ENCODE measurements at places on chromosomes 5 and 9.

DNA sequence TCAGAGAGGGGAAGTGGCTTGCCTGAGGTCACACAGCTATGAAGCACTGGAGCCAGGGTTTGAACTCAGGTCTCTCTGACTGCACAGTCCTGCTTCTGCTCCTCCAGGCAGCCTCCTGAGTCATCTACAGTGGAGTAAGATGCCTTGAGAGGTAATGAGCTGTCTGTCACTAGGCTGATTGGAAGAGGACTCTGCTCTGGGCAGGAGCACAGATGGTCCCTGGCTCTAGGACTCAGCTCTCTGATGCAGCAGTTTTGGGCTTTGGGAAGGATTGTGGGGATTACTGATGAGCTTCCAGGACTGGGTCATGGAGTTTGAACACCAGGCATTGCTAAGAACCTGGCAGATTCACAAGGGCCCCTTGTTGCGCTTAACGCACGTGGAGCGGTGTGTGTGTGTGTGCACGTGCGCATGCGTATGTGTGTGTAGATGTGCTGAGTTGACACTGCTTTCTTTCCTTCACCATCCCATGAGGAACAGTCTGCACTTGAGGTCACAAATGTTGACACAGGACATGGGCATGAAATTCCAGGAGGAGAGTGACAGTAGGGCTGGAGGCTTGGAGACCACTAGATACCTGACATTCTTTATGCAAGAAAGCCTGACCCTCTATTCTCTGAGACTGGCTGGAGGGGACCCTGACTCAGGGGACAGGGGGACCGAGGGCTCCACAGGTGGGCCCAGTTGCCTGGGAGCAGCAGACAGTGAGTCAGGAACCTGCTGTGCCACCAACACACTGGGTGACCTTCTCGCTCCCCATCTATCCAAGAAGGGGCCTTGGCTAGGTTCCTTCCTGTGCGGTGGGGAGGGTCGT lies 170.5 kb downstream of the RGS3 start:
- DNase-seq: no peak

GRCh38 chr5:53934151-53934820 lies 373.8 kb downstream of the NDUFS4 start:
- no peak for DNase-seq

GRCh38 chr5:180974612-180975315 lies 13.9 kb upstream of the BTNL3 start:
- peak; percentile 17 for DNase-seq

- DNase-seq: no peak
Measured at GRCh38 chr5:163350083-163350482, 87.3 kb upstream of the CCNG1 start.

DNA sequence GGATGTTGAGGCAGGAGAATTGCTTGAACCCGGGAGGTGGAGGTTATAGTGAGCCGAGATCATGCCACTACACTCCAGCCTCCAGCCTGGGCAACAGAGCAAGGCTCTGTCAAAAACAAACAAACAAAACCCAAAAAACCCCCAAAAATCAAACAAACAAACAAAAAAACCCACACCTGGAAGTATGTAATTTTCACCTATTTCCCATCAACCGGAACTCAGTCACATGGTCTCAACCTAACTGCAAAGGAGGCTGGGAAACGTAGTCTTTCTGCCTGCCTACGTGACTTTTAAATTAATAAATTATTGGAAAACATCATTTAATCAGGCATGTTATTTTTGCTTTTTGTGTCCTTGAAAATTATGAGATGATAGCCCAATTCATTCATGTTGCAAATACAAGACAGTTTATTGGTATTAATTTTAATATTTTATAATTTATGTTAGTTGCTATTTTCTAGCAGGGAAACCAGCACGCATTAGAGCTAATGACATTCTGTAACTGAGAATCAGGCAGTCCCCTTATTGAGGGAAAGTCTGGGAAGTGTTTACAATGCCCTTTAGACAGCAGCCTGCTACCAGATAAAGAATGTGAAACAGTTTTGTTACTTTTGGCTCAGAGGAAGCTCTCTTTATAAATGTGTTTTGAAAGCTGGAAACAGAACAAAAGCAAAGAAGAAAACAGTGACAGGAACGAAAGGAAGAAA lies 110.3 kb downstream of the NXNL2 start:
- DNase-seq: no peak

- DNase-seq: no peak
Measured at GRCh38 chr9:134688231-134688630, 46.6 kb downstream of the COL5A1 start.

GRCh38 chr5:147170603-147171002 lies 64.2 kb upstream of the STK32A start:
- no peak for DNase-seq

GRCh38 chr9:79301551-79302391 lies 270.0 kb upstream of the TLE4 start:
- DNase-seq: no peak

DNA sequence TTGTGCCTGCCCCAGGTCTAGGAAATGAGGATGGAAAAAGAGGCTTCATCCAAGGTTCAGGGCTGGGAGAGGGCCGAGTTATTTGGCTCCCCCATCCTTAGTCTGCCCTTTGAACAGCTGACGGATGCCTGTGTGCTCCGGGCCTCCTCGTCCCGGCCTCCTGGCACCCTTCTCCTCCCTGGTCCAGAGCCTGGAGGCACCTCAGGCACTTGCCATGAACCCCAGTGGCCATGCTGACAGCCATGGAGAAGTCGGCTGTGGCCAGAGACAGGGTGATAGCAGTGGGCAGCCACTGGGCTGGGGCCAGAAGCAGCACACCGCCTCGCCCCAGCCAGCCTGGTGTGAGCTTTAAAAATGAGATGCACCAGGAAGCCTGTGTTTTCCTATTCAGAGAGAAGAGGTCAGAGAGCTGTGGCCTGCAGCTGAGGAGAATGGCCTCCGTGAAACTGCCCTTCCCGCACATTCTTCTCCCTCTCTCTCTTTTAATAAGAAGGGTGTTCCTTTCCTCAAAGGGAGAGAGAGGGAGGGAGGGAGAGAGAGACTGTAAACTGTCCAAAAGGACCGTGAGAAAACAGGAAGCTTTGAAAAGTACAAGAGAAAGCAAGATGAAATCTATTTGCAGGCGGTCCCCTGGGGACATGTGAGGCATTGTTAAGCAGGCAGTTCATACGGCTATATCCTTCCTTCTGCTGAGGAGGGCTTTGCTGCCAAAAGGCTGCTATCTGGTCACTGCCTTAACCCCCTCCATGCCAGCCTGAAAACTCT lies 55.3 kb downstream of the ZNF366 start:
- DNase-seq: peak; percentile 75

- no peak for DNase-seq
Measured at GRCh38 chr5:124889850-124890249, 143.4 kb upstream of the ZNF608 start.

DNA sequence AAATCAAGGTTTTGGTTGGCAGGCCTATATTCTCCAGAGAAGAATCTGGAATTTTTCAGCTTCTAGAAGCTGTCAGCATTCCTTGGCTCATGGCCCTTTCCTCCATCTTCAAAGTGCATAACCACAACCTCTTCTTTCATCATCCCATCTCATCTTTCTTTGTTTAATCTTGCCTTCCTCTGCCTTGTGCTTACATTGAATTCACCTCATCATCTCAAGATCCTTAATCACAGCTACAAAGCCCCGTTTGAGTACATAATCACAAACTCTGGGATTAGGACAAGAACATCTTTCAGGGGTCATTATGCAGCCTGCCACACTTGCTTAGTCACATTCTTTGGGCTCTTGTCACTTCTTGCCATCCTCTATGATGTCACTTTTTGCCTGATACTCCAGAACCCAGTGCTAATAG lies 130.3 kb downstream of the FOXD1 start:
- no peak for DNase-seq

GRCh38 chr5:168908207-168908606 lies 329.0 kb upstream of the PANK3 start:
- DNase-seq: no peak

- no peak for DNase-seq
Measured at GRCh38 chr5:169343766-169344165, 42.8 kb upstream of the SLIT3 start.
